Transverse colon (tissue), 4 donors: ENCODE measurements at places on chromosomes 12 and 14.

DNA sequence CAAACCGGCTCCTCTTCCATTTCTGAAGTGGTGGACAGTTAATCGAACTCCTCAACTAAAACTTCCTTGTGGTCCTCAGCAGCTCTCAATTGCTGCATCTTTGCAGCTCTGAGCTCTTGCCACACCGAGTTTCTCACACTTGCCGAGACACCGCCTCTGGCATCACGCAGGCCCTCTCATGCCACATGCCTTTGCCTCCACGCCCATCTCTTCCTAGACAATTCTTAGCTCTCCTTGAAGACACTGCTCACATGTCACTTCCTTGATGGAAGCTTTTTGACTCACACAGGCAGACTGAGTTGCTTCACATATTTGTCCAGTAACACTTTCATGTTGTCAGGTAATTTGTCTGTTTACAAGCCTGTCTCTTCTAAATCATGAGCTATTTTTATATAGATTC is 29.2 kb downstream of the KCNA1 start:
- H3K27ac ChIP-seq = no peak overlapping the region
- peaks cover 19% of the 10 kb centered on the region for H3K27me3 ChIP-seq
- no peaks in the 10 kb centered on the region for H3K36me3 ChIP-seq
- DNase-seq = no peak

GRCh38 chr14:90179809-90180779 is 76.3 kb upstream of the PSMC1 start:
- no peaks in the 10 kb centered on the region for H3K4me1 ChIP-seq
- H3K36me3 ChIP-seq = no peaks in the 10 kb centered on the region
- H3K27ac ChIP-seq = no peak overlapping the region
- no peak overlapping the region for H3K4me3 ChIP-seq
- no peaks in the 10 kb centered on the region for H3K27me3 ChIP-seq

DNA sequence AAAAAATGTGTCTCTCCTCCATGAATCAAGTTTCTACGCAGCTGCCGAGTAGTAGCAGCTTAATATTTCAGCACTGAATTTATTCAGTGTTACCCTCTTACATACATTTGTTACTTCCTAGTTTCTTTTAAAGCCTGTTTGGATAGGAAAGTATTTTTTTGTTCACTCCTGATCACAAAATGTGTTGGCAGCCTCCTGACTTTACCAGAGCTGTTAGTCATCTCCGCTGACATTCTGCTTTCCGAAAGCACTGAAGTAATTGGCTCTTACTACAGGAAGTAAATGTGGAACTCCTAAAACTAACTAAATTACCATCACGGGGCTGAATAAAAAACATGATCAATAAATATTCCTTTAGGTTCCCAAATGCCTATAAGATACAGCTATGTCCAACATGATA is 225.5 kb downstream of the EPS8 start:
- DNase-seq = no peak
- no peaks in the 10 kb centered on the region for H3K36me3 ChIP-seq
- no peaks in the 10 kb centered on the region for H3K27me3 ChIP-seq
- peak overlapping the region; percentile 26 for H3K27ac ChIP-seq
- H3K4me1 ChIP-seq = peaks cover 20% of the 10 kb centered on the region

DNA sequence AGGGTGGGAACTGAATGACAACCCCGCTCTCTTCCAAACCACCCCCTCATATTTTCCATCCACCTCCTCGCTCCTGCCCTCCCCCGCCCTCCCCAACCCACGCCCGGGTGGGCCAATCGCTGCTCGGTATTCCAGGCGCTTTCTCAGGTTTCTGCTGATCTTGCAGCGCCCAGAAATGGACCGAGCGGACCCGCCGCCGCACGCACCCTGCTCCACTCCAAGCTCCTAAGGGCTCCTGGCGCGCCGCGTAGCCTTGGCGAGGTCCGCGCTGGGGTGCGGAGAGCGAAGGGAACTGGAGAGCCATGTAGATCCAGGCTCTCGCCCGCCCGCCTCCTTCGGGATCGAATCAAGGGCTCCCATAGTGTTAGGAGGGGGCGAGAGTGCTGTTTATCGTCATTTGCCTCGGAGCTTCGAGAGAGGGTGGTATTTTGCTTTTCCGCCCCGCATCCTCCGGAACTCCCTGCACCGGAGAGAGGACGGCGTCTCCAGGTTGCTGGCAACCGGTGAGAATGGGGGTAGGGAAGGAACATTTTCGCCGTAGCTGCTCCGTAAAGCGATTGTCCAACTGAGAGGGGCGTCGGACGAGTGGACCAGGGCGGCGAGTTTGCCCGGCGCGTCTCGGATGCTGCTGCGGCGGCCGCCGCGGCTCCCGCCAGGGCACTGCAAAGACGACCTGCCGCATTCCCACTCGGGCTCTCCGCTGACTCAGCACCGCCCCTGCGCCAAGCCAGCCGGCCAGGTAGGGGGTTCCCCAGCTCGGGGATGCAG is at the start of gene KCNA1:
Gene KCNA1, plus strand, starts transcription at position 172 of the 768 bp plus-strand sequence. CDS start 1,474 bp downstream, outside the sequence.
- DNase-seq = no peak

DNA sequence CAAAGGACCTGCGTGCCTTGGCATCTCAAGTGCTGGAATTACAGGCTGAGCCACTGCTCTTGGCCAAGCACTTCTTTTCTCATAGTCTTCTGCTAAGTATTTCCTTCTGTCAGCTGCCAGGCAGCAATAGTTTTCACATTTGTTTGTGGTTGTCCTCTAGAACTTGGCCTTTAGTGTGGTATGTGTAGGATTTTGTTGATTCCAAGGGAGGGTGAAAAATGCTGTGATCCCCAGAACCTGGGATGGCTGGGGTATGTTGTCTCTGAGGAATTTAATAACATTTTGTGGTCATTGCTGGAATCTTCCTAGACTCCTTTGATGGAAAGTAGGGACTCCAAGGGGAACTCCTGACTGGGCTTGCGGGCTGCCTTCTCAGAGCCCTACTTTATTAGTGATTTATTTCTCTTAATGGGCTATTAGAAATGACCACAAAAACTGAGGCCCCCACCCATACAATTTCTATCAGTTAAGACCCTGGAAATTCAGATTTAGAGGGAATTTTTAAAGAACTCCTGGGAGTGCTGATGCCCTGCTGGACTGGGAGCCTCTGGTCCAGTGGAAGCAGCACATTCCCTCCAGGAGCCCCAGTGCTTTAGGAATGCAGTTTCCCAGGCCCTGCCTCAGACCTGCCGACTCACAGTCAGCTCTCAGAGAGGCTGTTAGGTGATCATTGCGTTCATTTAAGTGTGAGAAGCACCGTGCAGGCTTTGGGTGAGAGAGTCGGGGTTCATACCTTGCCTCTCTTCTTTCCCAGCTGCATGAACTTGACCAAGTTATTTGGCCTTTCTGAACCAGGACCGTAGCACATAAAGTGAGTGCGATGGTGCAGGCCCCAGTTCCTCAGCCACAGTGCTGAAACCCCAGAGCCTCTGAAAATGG is 22.7 kb downstream of the TRAF3 start:
- DNase-seq = no peak
- H3K27ac ChIP-seq = no peak overlapping the region
- no peaks in the 10 kb centered on the region for H3K4me1 ChIP-seq
- no peaks in the 10 kb centered on the region for H3K27me3 ChIP-seq
- no peaks in the 10 kb centered on the region for H3K36me3 ChIP-seq
- H3K4me3 ChIP-seq = no peak overlapping the region

DNA sequence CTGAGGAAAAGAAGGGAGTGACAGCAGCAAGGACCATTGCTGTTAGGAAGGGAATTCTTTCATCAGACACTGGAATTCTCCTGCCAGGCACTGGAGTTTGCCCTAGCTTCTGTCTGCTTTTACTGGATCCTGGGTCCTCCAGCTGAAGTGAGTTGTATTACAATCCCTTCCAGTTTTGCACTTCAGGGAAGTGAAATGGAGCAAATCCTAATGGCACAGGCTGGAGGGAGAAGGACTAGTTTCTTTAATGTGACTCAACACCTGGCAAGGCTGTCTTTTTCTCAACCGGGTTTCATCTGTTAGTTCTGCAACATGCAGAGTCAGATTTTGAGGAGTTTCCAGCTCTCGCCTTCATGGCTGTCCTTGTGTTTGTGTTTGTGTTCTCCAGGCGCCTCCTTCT is 45.8 kb downstream of the ETV6 start:
- no peak for DNase-seq
- no peak overlapping the region for H3K4me3 ChIP-seq

DNA sequence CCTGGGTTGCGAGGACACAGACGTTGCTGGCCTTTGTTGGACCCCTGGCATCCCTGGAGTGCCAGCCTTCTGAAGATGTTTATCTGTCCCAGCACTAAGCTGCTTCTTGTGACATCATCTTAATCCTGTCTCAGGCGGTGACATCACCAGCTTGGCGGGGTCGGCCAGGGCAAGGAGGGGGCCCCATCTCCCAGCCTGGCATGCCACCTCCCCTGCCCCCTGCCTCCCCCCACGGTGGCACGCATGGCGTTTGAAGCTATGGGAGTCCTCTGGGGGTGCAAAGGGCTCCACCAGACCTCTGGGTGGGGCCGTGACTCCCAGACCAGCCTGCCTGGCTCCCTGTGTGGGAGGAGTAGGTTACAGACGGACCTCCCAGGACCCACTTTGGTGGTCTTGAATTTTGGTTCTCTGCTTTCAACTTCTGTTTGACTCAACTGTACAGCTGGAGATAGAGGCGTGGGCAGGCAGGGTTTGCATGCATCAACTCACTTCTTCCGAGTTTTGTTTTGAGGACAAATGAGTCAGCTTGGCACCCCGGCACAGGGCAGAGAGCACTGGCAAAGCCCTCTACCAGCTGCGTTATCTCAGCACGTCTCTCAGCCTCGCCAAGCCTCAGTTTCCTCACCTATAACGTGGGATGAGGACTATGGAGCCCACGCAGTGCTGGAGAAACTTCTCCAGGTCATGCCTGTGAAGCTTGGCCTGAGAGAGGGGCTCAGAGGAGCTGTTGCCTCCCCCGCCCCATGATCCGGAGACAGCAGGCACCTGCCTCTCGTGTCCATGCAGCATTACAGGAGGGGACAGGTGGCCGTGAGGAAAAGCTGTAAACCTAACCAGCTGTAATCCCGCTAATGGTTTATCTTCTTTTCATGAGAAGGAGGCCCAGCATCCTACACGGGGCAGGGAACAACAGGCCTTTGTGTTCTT is 38.8 kb upstream of the EML1 start:
- peak overlapping the region; percentile 81 for H3K27ac ChIP-seq
- no peak overlapping the region for H3K4me3 ChIP-seq
- no peak for DNase-seq

- H3K4me3 ChIP-seq = no peak overlapping the region
- no peak for DNase-seq
- no peaks in the 10 kb centered on the region for H3K27me3 ChIP-seq
- peaks cover 62% of the 10 kb centered on the region for H3K36me3 ChIP-seq
- H3K4me1 ChIP-seq = no peaks in the 10 kb centered on the region
- no peak overlapping the region for H3K27ac ChIP-seq
Observed at GRCh38 chr12:132724506-132725241, 14.0 kb downstream of the PGAM5 start.

- H3K27me3 ChIP-seq = no peaks in the 10 kb centered on the region
- H3K36me3 ChIP-seq = no peaks in the 10 kb centered on the region
- DNase-seq = no peak
- H3K4me3 ChIP-seq = no peak overlapping the region
- no peak overlapping the region for H3K27ac ChIP-seq
Observed at GRCh38 chr12:67750513-67751183, 102.1 kb downstream of the DYRK2 start.

GRCh38 chr14:70660967-70661893 is 19.5 kb downstream of the TTC9 start:
- no peaks in the 10 kb centered on the region for H3K36me3 ChIP-seq
- peaks cover 17% of the 10 kb centered on the region for H3K4me1 ChIP-seq
- DNase-seq = peak; percentile 39
- no peaks in the 10 kb centered on the region for H3K27me3 ChIP-seq
- no peak overlapping the region for H3K4me3 ChIP-seq
- H3K27ac ChIP-seq = no peak overlapping the region

GRCh38 chr14:102471921-102472790 is 37.4 kb downstream of the ANKRD9 start:
- no peaks in the 10 kb centered on the region for H3K36me3 ChIP-seq
- peaks cover 8% of the 10 kb centered on the region for H3K4me1 ChIP-seq
- no peaks in the 10 kb centered on the region for H3K27me3 ChIP-seq
- no peak for DNase-seq
- H3K27ac ChIP-seq = peak overlapping the region; percentile 7
- no peak overlapping the region for H3K4me3 ChIP-seq

GRCh38 chr14:21825149-21825743 is 151.6 kb upstream of the OR4E1 start:
- H3K27me3 ChIP-seq = peaks cover 17% of the 10 kb centered on the region
- H3K27ac ChIP-seq = no peak overlapping the region
- DNase-seq = no peak
- no peaks in the 10 kb centered on the region for H3K4me1 ChIP-seq

- no peak for DNase-seq
- H3K27me3 ChIP-seq = peaks cover 21% of the 10 kb centered on the region
- no peaks in the 10 kb centered on the region for H3K4me1 ChIP-seq
- H3K36me3 ChIP-seq = no peaks in the 10 kb centered on the region
Observed at GRCh38 chr14:96002498-96002884, 36.7 kb upstream of the C14orf132 start.

DNA sequence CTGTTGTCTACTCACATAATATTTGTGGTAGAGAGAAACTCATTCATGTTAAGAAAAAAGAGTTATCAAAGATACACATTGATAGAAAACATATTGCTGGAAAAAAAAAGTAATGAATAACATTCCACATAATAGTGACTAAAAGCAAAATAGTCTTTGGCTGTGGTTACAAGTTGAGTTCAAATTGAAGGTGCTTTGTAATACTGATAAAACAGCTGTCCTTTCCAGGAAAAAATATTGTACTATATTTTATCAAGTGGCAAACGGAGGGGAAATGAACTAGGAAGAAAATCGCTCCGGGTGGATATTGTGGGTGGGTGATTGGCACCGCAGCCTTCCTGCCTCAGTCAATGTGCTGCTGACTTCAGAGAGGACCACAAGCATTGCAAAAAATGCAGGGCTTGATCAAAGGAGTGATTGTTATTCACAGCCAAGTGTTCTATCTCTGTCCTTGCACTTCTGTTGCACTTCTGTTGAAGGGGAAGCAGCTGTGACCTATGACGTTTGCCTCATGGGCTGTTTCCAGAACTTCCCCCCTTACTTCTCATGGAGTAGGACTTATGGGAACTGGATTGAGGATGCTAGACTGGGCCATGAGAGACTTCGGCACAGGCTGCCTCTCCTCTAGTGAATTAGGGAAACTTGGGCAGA is 114.4 kb downstream of the VRK1 start:
- H3K36me3 ChIP-seq = no peaks in the 10 kb centered on the region
- H3K27ac ChIP-seq = no peak overlapping the region
- no peaks in the 10 kb centered on the region for H3K27me3 ChIP-seq
- no peak for DNase-seq
- no peak overlapping the region for H3K4me3 ChIP-seq

- H3K4me1 ChIP-seq = peaks cover 36% of the 10 kb centered on the region
- DNase-seq = no peak
- H3K27me3 ChIP-seq = no peaks in the 10 kb centered on the region
- H3K27ac ChIP-seq = peak overlapping the region; percentile 73
- no peaks in the 10 kb centered on the region for H3K36me3 ChIP-seq
Observed at GRCh38 chr12:27747111-27747820, 32.8 kb upstream of the KLHL42 start.

DNA sequence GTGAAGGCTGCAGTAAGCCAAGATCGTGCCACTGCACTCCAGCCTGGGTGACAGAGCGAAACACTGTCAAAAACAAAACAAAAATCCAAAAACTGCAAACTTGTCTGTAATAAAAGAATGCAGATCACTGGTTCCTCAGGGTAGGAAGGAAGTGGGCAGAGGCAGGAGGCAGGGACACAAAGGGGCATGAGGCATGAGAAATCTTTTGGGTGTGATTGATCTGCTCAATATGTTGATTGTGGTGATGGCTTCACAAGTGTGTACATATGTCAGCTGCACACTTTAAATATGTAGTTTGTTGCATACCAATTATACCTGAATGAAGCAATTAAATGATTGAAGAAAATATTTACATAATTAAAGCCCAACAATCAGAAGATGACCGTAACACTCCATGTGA is 117.6 kb downstream of the CMAS start:
- H3K36me3 ChIP-seq = no peaks in the 10 kb centered on the region
- no peaks in the 10 kb centered on the region for H3K4me1 ChIP-seq
- H3K4me3 ChIP-seq = no peak overlapping the region
- H3K27me3 ChIP-seq = no peaks in the 10 kb centered on the region
- no peak for DNase-seq
- no peak overlapping the region for H3K27ac ChIP-seq
